ENCODE measurements at places on chromosomes 5 and 9.

DNA sequence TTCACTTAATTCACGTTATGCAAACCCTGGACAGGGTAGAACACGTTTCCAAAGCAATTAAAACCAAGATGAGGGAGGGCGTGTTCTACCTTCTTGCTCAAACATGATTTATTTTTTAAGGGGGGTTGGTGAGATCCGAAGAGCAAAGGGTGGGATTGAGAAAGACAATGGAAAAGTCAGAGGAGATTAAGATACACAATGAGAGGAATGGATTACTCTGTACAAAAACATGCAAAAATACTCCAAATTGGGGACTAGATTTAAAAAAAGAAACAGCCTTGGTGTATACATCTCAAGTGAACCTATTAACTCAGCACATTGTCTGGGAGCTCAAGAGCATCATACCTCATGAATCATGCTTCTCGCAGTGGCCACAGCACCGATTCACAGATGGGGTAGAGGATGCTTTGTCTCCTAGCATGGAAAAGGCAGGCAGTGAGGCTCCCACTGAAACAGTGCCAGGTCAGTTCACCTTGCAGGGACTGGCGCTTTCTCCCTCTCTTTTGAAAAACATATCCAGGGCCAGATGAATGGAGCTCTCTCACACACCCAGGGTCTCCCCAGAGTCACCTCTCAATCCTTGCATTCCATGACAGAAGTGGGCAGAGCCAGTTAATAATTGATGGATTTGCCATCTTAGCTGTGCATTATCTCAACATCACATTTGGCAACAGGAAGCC lies 459.7 kb downstream of the BNC2 start:
- no peak for DNase-seq

- DNase-seq, result peak; percentile 69
Observed at GRCh38 chr9:114487607-114488300, 17.5 kb downstream of the WHRN start.

- no peak for DNase-seq
Observed at GRCh38 chr5:123605822-123606221, 93.8 kb downstream of the CSNK1G3 start.

DNA sequence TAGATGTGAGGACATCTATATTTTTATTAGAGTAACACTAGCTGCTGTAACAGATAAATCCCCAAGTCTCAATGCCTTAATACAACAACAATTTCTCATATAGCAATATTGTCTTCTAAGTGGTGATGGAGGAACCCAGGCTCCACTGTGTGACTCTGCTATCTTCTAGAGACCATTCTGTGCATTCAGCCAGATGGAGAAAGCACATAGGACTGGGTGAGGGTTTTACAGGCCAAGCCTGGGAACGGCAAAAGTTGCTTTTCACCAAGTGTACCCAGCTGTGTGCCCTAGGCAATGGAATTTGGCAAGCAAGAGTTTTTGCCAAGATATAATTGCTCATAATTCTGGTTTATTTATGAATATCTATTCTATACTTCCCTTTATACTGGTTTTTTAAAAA lies 11.7 kb downstream of the RBM22 start:
- no peak for DNase-seq

DNA sequence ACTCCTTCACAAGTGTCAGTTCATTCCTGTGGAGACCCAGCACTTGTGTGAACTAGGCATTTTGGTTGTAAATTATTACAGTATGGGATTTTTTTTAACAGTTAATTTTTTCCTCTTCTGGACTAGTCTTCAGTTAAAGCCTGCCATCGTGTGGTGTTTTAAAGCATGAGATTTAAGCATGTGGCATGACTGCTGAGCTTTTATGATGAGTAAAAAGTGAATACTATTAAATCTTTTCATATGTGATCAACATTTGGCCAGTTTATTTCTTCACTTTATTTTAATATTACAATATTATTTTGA lies 25.0 kb downstream of the LMNB1 start:
- DNase-seq, result no peak

DNA sequence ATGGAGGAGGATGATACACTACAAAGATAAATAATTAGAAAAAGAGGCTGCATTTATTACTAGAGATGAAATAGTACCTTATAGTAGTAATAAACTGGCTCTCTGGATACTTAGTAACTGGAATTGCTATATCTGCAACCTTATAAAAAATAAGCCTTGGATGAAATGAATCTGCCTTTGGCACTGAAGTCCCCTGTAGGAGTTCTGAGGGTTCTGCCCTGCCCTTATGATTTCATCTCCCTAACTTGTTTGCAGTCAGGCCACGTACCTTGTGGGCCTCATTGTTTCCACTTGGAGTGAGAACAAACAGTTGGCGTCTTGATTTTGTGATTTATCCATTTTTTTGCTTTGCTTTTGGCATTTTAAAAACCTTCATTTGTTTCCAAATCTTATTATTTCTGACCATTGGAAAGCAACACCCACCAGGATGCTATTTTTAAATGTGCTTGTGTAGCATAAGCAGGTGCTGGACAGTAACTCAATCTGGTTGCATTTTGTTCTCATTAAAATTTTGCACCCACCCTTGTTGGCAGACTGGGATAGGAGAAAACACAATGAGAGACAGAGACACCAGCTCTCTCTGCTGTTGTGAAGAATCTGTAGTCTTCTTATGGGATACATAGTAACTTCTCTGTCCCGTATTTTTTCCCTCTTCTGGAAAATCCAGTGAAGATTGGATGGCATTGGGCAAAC lies 518.9 kb upstream of the SGCD start:
- no peak for DNase-seq

GRCh38 chr5:88662846-88663245 lies 220.1 kb downstream of the MEF2C start:
- no peak for DNase-seq

GRCh38 chr5:154228696-154229095 lies 38.2 kb downstream of the GALNT10 start:
- no peak for DNase-seq

DNA sequence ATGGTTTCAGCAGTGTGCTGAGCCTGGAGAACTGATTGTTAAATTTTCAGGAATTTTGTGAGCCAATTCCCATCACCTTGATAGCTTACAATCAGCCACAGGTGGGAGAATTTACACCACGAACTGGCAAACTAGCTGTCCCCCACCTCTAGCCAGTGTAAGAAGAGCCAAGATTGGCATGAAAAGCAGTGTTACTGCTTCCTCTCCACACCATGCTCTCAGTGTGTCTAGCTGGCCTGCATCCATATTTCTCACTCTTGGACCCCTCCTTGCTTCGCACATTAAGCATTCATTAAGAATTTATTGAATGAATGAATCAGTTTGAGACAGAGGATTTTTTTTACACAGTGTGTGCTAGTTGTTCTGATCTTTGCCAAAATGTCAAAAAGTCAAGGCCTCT lies 36.7 kb upstream of the MAN2A1 start:
- no peak for DNase-seq
